ENCODE measurements at places on chromosomes 1 and 21. TPM values are rescaled to one million over a fixed set of nuclear protein-coding genes. Genes with fewer than 3 reads are reported as not detected.

The OR2L2 gene
- polyA plus RNA-seq = not detected

The CLDN8 gene
- polyA plus RNA-seq = not detected

The AK4 gene
- polyA plus RNA-seq = 10.9 TPM

The OR2G6 gene
- not detected for polyA plus RNA-seq

The SPATA1 gene
- polyA plus RNA-seq = 0.49 TPM

The HES4 gene
- 9.6 TPM for polyA plus RNA-seq

The SAMD13 gene
- polyA plus RNA-seq = 0.53 TPM

The CD48 gene
- not detected for polyA plus RNA-seq

The RIPPLY3 gene
- polyA plus RNA-seq = 0.46 TPM

The C1orf185 gene
- polyA plus RNA-seq = not detected

All from A549 (cell line).